ENCODE measurements at places on chromosomes 3 and 15.

- no peak for DNase-seq
Measured at GRCh38 chr3:136957751-136958288, at the start of gene IL20RB. Gene IL20RB, plus strand, starts transcription at chr3:136957983. Its CDS starts 131 bp downstream, at chr3:136958114.

DNA sequence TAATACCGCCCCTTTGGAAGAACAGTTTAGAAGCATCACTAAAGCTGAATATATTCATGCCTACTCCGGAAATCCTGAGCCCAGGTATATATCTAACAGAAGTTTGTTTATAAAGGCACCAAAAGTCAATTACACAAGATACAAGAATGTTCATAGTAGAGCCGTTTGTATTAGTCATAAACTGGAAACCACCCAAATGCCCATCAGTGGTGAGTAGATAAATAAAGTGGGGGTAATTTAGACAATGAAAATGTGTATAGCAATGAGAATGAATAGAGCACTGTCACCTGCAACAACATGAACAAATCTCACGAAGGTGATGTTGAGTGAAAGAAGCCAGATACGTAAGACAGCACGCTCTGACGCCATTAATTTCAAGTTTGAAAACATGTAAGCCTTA, 68.3 kb upstream of the GLCE start:
- DNase-seq = no peak

- no peak for DNase-seq
Measured at GRCh38 chr3:101963902-101964362, 114.6 kb downstream of the NFKBIZ start.

- DNase-seq = no peak
Measured at GRCh38 chr3:15630646-15631350, 29.3 kb downstream of the BTD start.

DNA sequence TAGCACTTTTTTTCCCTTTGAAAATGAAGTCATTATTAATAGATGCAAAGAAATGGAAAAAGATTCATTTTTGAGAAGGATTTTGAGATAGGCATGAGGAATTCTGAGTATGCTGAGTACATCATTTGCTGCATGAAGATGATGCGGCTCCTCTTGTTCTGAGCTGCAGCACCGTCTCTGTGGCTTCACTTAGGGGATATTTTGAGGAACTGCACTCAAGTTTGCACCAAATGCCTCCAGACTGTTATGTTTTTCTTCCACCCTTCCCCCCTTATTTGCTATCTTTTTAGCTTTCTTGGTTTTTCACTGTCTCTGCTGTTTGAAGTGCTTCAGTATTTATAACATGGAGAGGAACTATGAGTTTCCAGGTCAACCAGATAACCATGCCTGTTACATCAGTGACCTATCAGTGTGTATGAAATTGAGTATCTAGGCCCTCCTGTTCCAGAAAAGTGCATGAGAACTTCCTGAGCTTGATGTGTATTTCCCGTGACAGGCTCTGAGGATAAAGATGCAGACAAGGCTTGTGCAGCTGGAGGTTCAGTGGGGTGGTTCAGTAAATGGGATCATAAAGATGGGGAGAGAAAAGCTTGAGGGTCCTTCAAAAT, 128.7 kb downstream of the PDCD6IP start:
- no peak for DNase-seq

GRCh38 chr3:192373032-192373431, 354.3 kb downstream of the FGF12 start:
- no peak for DNase-seq

DNA sequence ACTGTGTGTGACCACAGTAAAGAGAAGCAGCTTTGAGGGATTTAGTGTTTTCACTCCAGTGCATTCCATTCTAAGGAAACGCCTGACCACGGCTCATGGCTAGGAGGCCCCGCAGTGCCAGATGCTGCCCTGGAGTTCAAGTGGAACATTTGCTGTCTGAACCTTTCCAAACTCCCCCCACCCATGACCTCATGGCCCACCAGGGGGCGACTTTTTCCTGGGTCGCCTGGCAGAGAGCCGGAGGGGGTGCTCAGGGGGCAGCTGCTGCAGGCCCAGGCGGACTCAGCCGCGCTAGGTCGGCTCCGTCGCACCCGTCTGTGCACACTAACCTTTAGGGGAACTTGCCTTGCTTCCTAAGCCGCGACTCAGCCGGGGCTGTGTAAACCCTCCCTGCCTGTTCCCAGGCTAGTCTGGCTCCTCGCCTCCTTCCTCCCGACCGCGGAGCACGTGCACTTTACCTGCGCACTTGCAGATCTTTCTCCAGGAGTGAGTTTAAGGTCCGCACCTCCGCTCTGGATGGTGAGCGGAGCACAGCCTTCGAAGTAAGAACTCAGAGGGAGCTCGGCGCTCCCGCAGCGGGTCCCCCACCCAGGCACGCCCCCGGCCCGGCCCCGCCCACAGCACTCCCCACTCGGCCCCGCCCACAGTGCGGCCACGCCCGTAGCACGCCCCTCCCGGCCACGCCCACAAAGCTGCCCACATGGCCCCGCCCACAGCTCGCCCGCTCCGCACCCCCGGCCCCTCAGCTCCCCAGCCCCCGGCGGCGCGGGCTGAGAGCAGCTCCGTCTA, at the start of gene OCA2:
TSS of gene OCA2 (minus strand) at position 550 of the 789 bp plus-strand sequence. CDS start 17,441 bp downstream, outside the sequence.
- DNase-seq = no peak

GRCh38 chr3:20246662-20247061, 60.7 kb upstream of the SGO1 start:
- DNase-seq = no peak

GRCh38 chr15:90231028-90232017, 2.4 kb downstream of the CIB1 start:
- no peak for DNase-seq

DNA sequence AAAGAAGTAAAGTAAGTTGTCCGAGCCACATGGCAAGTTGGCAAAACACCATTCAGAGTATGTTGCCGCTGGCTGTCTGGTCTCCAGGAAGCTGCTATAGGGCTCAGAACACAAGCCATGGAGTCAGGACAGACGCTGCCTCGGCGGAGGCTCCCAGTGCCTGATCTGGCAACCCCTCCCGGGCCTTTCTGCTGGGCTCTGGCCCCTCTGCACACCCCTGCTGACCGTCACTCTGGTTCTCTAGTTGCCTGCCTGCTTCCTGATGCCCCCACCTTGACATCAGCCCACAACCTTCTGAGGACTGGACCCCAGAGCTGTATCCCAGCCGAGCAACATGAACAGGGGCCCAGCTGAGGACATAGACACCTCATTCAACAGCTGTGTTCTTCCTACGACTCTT, 39.1 kb downstream of the MGLL start:
- DNase-seq = no peak

Measured in hippocampal formation (tissue), 2 donors.